Spinal cord (tissue), 10 donors: ENCODE measurements at places on chromosomes 16 and 17.

DNA sequence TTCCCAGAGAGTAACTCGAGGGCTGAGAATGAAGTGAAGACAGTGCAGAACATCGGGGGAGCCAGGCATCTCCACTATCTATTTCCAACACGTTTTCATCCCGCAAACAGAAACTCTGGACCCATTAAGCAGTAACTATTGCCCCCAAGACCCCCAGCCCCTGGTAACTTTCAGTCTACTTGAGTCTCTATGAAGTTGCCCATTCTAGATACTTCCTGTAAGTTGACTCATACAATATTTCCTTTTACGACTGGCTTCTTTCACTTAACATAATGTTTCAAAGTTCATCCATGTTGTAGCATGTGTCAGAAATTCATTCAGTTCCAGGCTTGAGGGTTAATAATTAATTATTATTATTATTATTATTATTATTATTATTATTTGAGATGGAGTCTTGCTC, 19.5 kb downstream of the MYO15B start:
- DNase-seq: no peak

DNA sequence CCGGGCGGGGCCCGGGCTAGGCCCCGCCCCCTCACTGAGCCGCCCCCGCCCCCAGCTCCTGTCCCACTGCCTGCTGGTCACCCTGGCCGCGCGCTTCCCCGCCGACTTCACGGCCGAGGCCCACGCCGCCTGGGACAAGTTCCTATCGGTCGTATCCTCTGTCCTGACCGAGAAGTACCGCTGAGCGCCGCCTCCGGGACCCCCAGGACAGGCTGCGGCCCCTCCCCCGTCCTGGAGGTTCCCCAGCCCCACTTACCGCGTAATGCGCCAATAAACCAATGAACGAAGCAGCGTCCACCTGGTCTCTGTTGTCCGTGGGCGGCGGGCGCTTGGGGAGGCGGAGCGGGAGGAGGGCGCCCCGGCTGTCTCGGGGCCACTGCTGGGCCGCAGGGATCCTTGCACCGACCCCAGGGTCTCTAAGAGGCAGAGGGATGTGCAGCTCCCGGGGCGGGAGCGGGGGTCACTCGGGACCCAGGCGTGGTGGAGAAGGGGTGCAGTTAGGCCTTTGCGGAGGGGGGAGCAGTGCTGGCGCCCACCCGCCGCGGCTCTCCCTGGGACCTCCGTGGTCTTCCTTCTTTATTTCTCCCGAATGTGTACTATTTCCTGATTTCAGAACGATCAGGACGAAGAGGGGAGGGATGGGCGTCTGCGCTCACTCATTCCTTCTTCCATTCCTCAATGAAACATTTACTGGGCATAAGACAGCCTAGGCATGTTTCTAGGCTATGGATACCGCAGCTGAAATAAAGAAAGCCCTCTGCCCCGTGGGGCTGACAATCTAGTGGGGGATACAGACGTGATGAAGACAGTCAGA, 2.0 kb downstream of the HBZ start:
- DNase-seq: no peak

- no peak for DNase-seq
These were observed 221.8 kb upstream of the TNRC6C start for GRCh38 chr17:77736721-77737120.

DNA sequence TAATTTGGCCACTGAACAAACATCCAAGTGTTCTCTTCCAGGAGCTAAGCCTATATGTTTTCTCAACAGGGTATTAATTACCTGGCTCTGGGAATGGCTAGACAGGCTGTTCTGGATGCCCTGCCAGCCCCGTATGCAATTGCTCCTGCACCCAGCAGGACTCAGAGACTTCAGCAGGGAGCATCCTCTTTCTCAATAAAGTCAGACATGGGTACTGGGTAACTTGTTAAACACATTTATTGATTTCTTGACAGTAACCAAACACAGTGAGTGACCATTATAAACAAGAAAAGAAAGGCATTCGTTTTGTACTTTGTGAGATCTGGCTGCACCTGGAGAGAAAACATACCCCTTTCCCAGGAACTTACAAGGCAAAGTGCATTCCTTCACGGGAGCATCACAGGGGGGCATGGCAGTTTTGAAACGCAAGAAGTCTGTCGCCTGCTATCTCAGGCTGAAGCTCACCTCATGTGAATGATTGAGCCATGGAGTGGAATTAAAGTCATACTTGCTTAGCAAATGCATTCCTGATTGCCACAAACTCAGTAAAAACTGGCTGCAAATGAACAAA, 369.8 kb downstream of the UTP18 start:
- peak; percentile 46 for DNase-seq

DNA sequence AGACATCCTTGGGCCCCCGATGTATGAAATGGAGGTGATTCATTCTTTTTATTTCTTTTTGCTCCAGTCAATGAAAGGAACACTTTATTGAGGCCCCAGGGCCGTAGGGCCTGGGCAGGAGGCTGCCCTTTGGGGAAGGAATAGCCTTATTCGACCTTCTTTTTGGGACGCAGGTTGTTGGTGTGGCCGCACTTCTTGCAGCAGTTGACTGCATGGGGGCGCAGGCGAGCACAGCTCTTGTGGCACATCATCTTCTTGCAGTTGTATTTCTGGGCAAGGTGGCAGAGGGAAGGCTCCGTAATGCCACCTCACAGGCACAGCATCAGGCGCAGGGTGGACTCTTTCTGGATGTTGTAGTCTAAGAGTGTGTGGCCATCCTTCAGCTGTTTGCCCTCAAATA, 50.9 kb downstream of the SIAH1 start:
- DNase-seq: no peak

DNA sequence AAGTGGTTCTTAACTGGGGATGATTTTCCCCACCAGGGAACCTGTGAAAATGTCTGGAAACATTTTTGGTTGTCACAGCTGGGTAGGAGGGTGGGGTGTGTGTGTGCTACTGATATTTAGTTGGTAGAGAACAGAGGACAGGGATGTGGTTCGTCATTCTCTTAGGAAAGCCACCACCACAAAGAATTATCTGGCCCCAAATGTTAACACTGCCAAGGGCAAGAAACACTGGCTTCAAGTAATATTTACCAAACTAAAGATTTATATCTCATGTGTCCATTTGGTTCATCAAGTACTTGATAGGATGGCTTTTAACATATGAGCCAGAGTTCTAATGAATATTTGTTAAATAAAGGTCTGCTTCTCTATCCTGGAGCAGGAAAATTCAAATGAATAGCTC, 19.5 kb downstream of the MPHOSPH6 start:
- DNase-seq: no peak

- no peak for DNase-seq
These were observed 2.4 kb downstream of the ANKRD13B start for GRCh38 chr17:29595107-29595942.

DNA sequence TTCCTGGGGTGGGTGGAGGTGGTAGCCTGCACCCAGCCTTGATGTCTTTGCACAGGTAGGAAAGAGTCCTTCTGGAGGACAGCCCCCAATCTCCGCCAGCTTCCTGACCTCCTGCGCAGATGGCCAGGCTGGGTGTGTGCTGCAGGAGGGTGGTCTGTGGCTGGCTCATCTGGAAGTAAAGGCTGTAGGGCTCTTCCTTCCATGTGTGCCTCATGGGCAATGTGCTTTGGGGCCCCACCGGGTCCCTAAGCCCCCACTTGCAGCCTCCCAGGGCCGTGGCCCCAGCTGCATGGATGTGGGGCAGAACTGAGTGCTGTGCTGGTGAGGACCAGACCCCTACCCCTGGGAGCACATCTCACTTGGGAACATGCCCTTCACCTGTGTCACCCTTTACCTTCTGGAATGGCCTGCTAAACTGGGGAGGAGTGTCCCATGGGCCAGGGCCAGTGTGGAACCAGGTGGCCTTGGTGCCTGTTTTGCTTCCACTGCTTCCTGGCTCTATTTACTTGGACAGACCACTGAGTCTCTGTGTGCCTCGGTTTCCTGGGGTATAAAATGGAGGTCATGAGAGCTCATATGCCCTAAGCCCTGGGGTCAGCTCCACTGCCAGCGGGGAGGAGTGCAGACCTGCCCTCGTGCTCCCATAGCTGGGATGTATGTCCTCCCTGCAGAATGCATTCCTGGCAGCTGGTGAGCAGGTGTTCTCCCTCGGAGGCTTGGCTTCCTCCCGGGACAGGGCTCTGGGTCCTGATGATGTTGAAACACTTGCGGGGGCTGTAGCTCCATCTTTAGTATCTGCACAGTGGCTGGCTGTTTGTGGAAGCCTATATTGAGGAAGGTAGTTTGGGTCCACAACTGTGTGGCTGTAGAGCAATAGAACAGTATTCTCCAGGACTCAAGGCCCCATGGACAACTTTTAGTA, 18.0 kb downstream of the MPRIP start:
- DNase-seq: no peak

GRCh38 chr16:82641336-82641984, 14.7 kb downstream of the CDH13 start:
- no peak for DNase-seq

GRCh38 chr17:64217249-64217691, 45.8 kb downstream of the TEX2 start:
- DNase-seq: no peak
